ENCODE measurements at places on chromosomes 13 and 19. TPM values are rescaled to one million over a fixed set of nuclear protein-coding genes. Genes with fewer than 3 reads are reported as not detected.

Gene IPO5
- 102 TPM for total RNA-seq

Gene IZUMO4
- total RNA-seq: 3.5 TPM

Gene CGB5
- total RNA-seq: not detected

- no peak overlapping the region for H3K27ac ChIP-seq
- H3K27me3 ChIP-seq: no peaks in the 10 kb centered on the region
- no peak for DNase-seq
- no peaks in the 10 kb centered on the region for H3K4me1 ChIP-seq
- no peak overlapping the region for H3K4me3 ChIP-seq
Observed at GRCh38 chr13:99162567-99163361, 37.9 kb upstream of the UBAC2 start.

Gene PABPC3
- 0.29 TPM for total RNA-seq

GRCh38 chr19:8654591-8655339, 24.3 kb downstream of the NFILZ start:
- H3K27me3 ChIP-seq: peaks cover 60% of the 10 kb centered on the region
- H3K4me1 ChIP-seq: peaks cover 7% of the 10 kb centered on the region
- H3K4me3 ChIP-seq: no peak overlapping the region
- H3K27ac ChIP-seq: no peak overlapping the region
- H3K36me3 ChIP-seq: no peaks in the 10 kb centered on the region
- peak; percentile 78 for DNase-seq

GRCh38 chr13:85828094-85828684, 29.0 kb upstream of the SLITRK6 start:
- no peaks in the 10 kb centered on the region for H3K27me3 ChIP-seq
- DNase-seq: peak; percentile 41
- H3K4me3 ChIP-seq: no peak overlapping the region
- H3K27ac ChIP-seq: no peak overlapping the region
- no peaks in the 10 kb centered on the region for H3K36me3 ChIP-seq

- H3K27ac ChIP-seq: peak overlapping the region; percentile 57
- DNase-seq: no peak
- H3K4me1 ChIP-seq: peaks cover 32% of the 10 kb centered on the region
- H3K4me3 ChIP-seq: peak overlapping the region; percentile 83
- H3K27me3 ChIP-seq: no peaks in the 10 kb centered on the region
Observed at GRCh38 chr13:77696006-77696878, 1.2 kb upstream of the SLAIN1 start.

- no peaks in the 10 kb centered on the region for H3K27me3 ChIP-seq
- H3K27ac ChIP-seq: no peak overlapping the region
- H3K4me3 ChIP-seq: no peak overlapping the region
- DNase-seq: no peak
Observed at GRCh38 chr19:22605275-22606211, 28.6 kb upstream of the ZNF492 start.

DNA sequence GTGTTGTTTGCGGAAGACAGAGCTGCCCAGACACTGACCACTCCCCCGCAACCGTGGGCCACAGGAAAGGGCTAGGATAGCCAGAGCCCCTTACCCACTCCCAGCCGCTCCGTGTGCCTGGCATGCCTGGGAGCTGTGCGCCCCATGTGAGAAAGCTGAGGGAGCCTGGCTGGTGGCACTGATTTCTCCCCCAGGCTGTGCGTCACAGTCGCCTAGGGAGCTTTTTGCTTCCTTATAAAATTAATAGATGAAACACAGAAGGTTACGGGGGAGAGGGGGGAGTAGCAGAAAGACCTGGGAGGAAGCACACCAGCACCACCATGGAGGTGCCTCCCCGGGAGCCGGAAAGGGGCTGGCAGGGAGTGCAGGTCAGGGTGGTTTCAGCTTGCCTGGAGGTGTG, 24.7 kb downstream of the DPF1 start:
- no peaks in the 10 kb centered on the region for H3K4me1 ChIP-seq
- no peaks in the 10 kb centered on the region for H3K27me3 ChIP-seq
- DNase-seq: no peak
- peaks cover 18% of the 10 kb centered on the region for H3K36me3 ChIP-seq
- no peak overlapping the region for H3K27ac ChIP-seq
- H3K4me3 ChIP-seq: no peak overlapping the region

GRCh38 chr13:102678339-102679107, 16.3 kb downstream of the METTL21C start:
- H3K4me3 ChIP-seq: no peak overlapping the region
- no peaks in the 10 kb centered on the region for H3K4me1 ChIP-seq
- peaks cover 69% of the 10 kb centered on the region for H3K36me3 ChIP-seq
- no peak overlapping the region for H3K27ac ChIP-seq
- DNase-seq: no peak

Gene SLC25A41
- total RNA-seq: not detected

DNA sequence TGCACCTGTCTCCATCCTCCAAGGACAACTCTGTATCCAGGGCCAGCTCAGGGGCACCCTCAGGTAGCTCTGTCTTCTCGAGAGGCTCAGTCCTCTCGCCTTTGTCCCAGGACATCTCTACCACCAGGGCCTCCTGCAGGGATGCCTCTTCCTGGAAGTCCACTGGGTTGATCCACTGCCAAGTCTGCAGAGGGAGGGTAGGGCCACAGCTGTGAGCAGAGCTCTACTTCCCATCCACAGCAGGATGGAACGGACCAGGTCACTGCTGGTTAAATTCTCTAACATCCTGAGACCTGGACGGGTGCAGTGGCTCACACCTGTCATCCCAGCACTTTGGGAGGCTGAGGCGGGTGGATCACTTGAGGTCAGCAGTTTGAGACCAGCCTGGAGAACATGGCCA, 26.8 kb downstream of the IL12RB1 start:
- peaks cover 14% of the 10 kb centered on the region for H3K4me1 ChIP-seq
- H3K27me3 ChIP-seq: no peaks in the 10 kb centered on the region

DNA sequence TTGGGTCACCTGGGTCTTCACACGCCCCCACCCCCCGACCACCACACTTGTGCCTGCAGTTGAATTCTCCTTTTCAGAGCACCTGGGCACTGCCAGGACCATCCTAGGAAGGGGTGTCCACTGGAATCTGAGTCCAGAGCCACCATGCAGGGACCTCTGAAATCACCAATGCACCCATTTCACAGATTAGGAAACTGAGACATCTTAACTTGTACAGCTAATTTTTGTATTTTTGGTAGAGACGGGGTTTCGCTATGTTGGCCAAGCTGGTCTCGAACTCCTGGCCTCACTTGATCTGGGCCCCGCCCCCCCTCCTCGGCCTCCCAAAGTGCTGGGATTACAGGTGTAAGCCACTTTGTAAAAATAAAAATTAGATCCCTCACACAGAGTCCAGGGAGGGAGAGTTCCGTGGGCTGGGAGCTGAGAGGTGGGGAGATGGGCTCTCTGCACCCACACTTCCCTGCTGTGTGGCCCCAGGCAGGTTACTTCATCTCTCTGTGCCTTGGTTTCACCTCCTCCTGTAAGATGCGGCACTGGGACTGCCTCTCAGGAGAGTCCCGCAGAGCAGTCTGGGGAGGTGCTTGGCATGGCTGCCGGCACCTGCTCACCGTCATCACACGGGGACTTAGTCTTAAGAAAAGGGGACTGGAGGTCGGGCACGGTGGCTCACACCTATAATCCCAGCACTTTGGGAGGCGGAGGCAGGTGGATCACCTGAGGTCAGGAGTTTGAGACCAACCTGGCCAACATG, 45.9 kb upstream of the C19orf12 start:
- H3K27me3 ChIP-seq: peaks cover 9% of the 10 kb centered on the region
- no peaks in the 10 kb centered on the region for H3K36me3 ChIP-seq
- H3K4me3 ChIP-seq: no peak overlapping the region
- H3K4me1 ChIP-seq: peaks cover 8% of the 10 kb centered on the region
- H3K27ac ChIP-seq: no peak overlapping the region
- no peak for DNase-seq

Gene HSPB6
- total RNA-seq: 25.0 TPM

DNA sequence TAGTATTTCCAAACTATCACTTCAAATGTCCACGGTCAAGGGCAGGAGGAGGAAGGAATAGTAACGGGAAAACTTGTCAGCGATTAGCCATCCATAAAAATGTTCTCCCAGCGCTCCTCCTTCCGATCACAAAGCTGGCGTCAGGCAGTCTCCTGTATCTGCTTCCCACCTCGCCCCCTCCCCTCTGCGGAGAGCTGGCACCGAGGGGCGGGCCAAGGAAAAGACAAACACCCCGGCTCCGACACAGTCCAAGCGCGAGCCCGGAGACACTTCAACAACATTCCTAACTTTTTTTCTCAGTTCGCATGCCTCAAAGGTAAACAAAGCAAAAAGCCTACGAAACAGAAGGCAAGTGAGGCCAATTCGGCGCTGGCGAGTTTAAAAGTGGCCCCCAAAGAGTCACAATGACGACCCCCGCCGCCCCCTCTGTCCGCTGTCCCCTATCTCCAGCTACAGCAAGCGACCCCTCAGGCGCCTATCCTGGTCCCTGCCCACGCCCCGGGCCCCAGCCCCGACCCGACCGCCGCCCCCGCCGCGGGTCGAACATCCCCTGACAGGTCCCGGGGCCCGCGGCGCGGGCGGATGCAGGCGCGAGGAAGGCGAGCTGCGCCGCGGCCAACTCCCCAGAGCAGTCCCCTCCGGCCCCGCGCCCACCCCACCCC, 736 bp downstream of the SMAD9 start:
- H3K27me3 ChIP-seq: no peaks in the 10 kb centered on the region
- H3K4me3 ChIP-seq: peak overlapping the region; percentile 82
- H3K4me1 ChIP-seq: peaks cover 11% of the 10 kb centered on the region
- H3K36me3 ChIP-seq: no peaks in the 10 kb centered on the region
- peak overlapping the region; percentile 88 for H3K27ac ChIP-seq

GRCh38 chr13:31545616-31546015, 193.7 kb upstream of the RXFP2 start:
- no peaks in the 10 kb centered on the region for H3K36me3 ChIP-seq
- H3K27me3 ChIP-seq: no peaks in the 10 kb centered on the region
- DNase-seq: no peak
- H3K4me1 ChIP-seq: no peaks in the 10 kb centered on the region

Gene PDE4A
- total RNA-seq: 8.9 TPM

DNA sequence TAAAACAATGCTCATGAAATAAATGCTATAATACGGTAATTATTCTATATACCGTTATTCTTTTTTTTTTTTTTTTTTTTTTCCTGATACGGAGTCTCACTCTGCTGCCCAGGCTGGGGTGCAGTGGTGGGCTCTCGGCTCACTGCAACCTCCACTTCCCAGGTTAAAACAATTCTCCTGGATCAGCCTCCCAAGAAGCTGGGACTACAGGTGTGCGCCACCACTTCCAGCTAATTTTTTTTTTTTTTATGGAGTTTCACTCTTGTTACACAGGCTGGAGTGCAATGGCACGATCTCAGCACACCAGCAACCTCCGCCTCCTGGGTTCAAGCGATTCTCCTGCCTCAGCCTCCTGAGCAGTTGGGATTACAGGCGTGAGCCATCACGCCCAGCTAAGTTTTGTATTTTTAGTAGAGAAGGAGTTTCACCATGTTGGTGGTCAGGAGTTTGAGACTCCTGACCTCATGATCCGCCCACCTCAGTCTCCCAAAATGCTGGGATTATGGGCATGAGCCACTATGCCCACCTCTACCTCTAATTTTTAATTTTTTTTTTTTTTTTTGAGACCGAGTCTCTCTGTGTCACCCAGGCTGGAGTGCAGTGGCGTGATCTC, 6.9 kb downstream of the PPP1R15A start:
- peak overlapping the region; percentile 44 for H3K27ac ChIP-seq
- H3K36me3 ChIP-seq: peaks cover 28% of the 10 kb centered on the region
- no peak overlapping the region for H3K4me3 ChIP-seq
- H3K27me3 ChIP-seq: no peaks in the 10 kb centered on the region

Gene MEDAG
- 0.89 TPM for total RNA-seq

Gene ZNF99
- total RNA-seq: not detected

Gene RRAS
- 80.8 TPM for total RNA-seq

DNA sequence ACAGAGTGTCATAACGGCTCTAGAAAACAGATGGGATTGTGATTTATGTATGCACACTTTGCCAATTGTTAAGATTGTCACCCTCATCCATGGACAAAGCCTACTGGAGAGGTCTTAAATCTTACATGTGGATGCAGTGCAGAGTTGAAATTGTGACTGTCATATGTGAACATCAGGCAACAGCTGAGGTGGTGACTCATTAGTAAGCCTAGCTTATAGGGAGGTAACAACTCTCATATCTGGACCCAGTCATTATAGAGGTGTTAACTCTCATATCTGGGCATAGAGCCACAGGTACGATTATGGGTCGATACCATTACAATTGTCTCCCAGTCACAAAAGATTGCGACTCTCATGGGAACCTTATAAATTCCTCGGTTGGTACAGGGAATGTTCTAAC, 29.8 kb upstream of the ZNF254 start:
- no peaks in the 10 kb centered on the region for H3K27me3 ChIP-seq
- no peaks in the 10 kb centered on the region for H3K4me1 ChIP-seq
- H3K27ac ChIP-seq: no peak overlapping the region
- no peak for DNase-seq
- no peak overlapping the region for H3K4me3 ChIP-seq

GRCh38 chr19:49637821-49638738, 1.9 kb downstream of the RRAS start:
- H3K36me3 ChIP-seq: peaks cover 20% of the 10 kb centered on the region
- peaks cover 56% of the 10 kb centered on the region for H3K4me1 ChIP-seq
- H3K27me3 ChIP-seq: no peaks in the 10 kb centered on the region
- peak; percentile 85 for DNase-seq
- peak overlapping the region; percentile 65 for H3K4me3 ChIP-seq

DNA sequence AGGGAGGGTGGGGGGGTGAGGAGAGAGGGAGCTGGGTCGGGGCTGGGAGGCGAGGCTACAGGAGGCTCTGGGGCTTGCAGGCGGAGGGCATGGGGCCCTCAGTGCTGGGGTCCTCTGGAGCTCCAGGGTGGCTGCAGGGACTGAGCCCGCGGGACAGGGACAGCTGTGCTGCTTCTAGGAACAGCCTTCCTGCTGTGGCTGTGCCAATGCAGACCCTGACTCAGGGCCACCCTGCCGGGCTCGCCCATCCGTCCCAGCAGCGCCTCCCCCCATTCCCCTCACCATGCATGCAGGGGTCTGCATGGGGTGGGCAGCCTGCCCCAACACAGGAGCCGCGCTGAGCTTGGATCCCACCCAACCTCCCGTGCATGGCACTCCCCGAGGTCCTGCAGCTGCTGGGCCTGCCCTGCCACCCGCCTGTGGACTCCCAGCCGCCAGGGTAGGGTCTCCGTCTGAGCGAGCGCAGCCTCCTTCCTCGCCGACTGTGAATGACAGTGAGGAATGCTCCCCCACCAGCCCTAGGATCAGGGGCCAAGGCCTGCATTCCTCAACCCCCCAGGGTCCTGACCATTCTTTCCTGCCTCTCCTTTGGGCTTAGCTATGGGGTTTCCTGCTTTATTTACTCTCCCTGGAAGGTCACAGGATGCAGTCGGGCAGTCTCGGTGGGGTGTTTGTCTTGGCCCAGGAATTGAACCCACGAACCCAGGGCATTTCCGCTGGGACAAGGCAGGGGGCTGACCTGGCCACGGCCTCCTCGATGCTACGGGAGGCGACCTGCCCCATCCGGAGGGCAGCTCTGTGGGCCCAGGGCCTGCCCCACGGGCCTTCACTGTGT, 23.4 kb downstream of the CEBPG start:
- no peaks in the 10 kb centered on the region for H3K27me3 ChIP-seq
- no peak for DNase-seq
- peaks cover 33% of the 10 kb centered on the region for H3K36me3 ChIP-seq
- H3K4me3 ChIP-seq: no peak overlapping the region
- peaks cover 56% of the 10 kb centered on the region for H3K4me1 ChIP-seq
- no peak overlapping the region for H3K27ac ChIP-seq

- DNase-seq: peak; percentile 17
- no peaks in the 10 kb centered on the region for H3K36me3 ChIP-seq
- H3K4me3 ChIP-seq: no peak overlapping the region
- H3K27me3 ChIP-seq: no peaks in the 10 kb centered on the region
- H3K4me1 ChIP-seq: no peaks in the 10 kb centered on the region
- no peak overlapping the region for H3K27ac ChIP-seq
Observed at GRCh38 chr13:102968572-102969228, 97.5 kb downstream of the SLC10A2 start.
